ENCODE measurements at places on chromosomes 4 and X. TPM values are rescaled to one million over a fixed set of nuclear protein-coding genes. Genes with fewer than 3 reads are reported as not detected.
A peak's percentile ranks its signal among the peaks of the same experiment; 100 is the strongest.

The SASH3 gene
- 18.3 TPM for total RNA-seq

GRCh38 chrX:40444133-40444532, 136.6 kb upstream of the ATP6AP2 start:
- DNase-seq = no peak
- no peaks in the 10 kb centered on the region for H3K27me3 ChIP-seq
- H3K36me3 ChIP-seq = no peaks in the 10 kb centered on the region
- H3K4me1 ChIP-seq = no peaks in the 10 kb centered on the region

The GLOD5 gene
- total RNA-seq = 0.94 TPM

- no peaks in the 10 kb centered on the region for H3K27me3 ChIP-seq
- H3K36me3 ChIP-seq = no peaks in the 10 kb centered on the region
- H3K4me3 ChIP-seq = peak within 1 kb of the TSS; percentile 66
- H3K4me1 ChIP-seq = no peaks in the 10 kb centered on the region
- peak within 1 kb of the TSS; percentile 88 for H3K27ac ChIP-seq
- DNase-seq = peak; percentile 93
Measured at GRCh38 chrX:37349221-37350033, at the start of gene PRRG1. TSS of gene PRRG1 (plus strand) at chrX:37349364. CDS start at chrX:37406250, 56,886 bp downstream.

The STIM2 gene
- total RNA-seq = 38.9 TPM

The MAB21L2 gene
- total RNA-seq = 0.09 TPM

GRCh38 chrX:31136144-31136611, 64.3 kb upstream of the FTHL17 start:
- no peak for DNase-seq
- H3K27ac ChIP-seq = no peak overlapping the region
- no peak overlapping the region for H3K4me3 ChIP-seq
- no peaks in the 10 kb centered on the region for H3K36me3 ChIP-seq
- no peaks in the 10 kb centered on the region for H3K27me3 ChIP-seq

GRCh38 chr4:61195101-61195500, 5.0 kb upstream of the ADGRL3 start:
- H3K4me3 ChIP-seq = no peak overlapping the region
- DNase-seq = no peak
- H3K36me3 ChIP-seq = no peaks in the 10 kb centered on the region
- no peaks in the 10 kb centered on the region for H3K4me1 ChIP-seq
- H3K27me3 ChIP-seq = no peaks in the 10 kb centered on the region

DNA sequence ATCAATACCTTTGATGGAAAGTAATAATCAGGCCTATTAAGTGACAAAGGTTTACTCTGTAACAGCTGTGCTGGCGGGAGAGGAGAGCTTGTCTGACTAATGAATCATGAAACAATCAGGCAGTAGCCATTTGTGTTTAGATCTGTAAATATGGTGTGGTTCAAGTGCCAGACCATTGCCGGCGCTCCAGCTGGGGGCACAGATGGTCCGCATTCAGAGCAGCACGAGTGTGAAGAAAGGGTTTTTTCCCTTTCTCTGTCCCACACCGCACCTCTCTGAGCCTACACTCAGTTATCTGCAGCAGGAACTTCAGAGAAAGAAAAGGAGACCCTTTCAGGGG, 111.3 kb upstream of the PAQR3 start:
- H3K36me3 ChIP-seq = no peaks in the 10 kb centered on the region
- H3K4me3 ChIP-seq = no peak overlapping the region
- H3K4me1 ChIP-seq = no peaks in the 10 kb centered on the region
- H3K27ac ChIP-seq = no peak overlapping the region

DNA sequence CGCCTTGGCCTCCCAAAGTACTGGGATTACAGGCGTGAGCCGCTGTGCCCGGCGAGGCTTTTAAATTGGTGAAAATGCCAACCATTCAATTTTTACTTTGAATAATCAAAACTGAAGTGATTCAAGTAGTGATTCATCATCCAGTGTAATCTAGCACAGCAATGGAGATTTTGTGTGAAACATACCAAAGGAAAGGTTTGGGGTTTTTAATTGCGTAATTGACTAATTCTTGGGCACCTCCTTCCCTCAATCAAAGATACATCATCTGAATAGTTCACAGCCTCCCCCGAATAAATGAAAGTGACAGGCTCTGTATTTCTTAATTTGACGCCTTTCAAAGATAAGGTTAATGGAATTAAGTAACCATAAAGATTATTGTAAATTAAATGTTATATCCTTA, 69.0 kb downstream of the DMD start:
- no peaks in the 10 kb centered on the region for H3K4me1 ChIP-seq
- no peaks in the 10 kb centered on the region for H3K27me3 ChIP-seq

The KIAA1210 gene
- total RNA-seq = 0.03 TPM

The MAGEC2 gene
- not detected for total RNA-seq

The SPINK2 gene
- 1.0 TPM for total RNA-seq

The PROM1 gene
- total RNA-seq = 276 TPM

DNA sequence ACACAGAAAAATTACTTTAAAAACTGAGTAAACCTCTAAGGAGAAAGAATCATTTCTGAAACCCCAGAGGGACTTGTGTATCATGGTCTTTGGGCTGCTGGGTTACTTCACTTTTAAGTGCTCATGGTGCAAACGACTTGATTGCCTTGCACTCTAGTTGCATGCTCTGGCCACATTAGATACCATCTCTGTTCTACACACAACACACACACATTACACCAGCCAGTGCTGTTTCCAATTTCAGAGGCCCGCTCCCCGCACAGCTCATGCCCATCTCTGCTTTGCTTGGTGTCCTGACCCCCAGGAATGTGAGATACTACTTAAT, 2.1 kb downstream of the PPP3CA start:
- no peaks in the 10 kb centered on the region for H3K36me3 ChIP-seq
- no peak overlapping the region for H3K27ac ChIP-seq
- no peaks in the 10 kb centered on the region for H3K27me3 ChIP-seq
- no peak for DNase-seq
- H3K4me3 ChIP-seq = peak overlapping the region; percentile 70

DNA sequence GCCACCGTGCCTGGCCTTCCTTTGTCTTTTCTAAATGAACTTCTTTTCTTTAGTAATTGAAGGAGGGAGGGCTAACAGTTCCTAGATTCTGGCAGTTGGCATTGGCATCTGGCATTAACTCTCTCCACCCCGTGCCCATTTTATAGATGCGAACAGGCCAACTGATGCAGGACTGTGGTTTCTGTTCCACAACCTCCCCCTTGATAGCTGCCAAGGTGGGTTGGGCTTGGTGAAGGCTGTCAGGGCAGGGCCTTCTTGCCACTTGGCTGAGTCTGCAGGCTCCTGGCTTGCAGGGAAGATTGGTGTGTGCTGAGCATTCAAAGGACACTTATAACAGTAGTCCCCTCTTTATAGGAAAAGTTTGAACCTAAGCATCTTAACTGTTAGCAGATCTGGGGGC, 4.3 kb downstream of the SOWAHD start:
- H3K27me3 ChIP-seq = no peaks in the 10 kb centered on the region
- no peak overlapping the region for H3K4me3 ChIP-seq
- no peaks in the 10 kb centered on the region for H3K4me1 ChIP-seq
- H3K36me3 ChIP-seq = no peaks in the 10 kb centered on the region
- no peak for DNase-seq
- H3K27ac ChIP-seq = no peak overlapping the region
